Caco-2 (cell line): ENCODE measurements at places on chromosomes 7 and 10.

DNA sequence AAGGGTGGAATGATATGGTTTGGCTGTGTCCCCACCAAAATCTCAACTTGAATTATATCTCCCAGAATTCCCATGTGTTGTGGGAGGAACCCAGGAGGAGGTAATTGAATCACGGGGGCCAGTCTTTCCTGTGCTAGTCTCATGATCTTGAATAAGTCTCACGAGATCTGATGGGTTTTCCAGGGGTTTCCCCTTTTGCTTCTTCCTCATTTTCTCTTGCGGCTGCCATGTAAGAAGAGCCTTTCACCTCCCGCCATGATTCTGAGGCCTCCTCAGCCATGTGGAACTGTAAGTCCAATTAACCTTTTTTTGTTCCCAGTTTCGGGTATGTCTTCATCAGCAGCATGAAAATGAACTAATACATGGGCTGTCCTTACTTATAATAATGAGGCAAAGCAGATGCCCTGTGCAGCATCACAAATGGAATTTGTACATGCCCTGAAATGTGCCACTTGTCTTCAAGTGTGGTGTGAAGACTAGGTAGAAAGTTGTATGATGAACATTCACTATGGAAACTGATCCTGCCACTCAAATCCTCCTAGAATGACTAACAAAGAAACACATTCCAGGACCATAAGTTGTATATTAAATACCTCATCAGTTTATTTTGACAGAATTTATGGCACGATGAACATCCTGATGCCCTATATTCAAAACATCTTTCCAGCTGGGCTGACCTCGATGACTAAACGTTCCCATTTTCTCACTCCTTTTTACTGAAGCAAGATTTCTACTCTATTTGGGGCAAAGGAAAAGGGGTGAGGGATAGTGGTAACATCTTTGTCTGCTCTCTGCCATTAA lies 122.8 kb upstream of the CTTNBP2 start:
- no peak for DNase-seq

- no peak for DNase-seq
These were observed 94.4 kb downstream of the TAX1BP1 start for GRCh38 chr7:27834179-27834921.

GRCh38 chr10:20817116-20817515 lies 80.0 kb downstream of the NEBL start:
- no peak for DNase-seq

- DNase-seq: no peak
These were observed 129.9 kb downstream of the ADCY1 start for GRCh38 chr7:45703911-45704682.

DNA sequence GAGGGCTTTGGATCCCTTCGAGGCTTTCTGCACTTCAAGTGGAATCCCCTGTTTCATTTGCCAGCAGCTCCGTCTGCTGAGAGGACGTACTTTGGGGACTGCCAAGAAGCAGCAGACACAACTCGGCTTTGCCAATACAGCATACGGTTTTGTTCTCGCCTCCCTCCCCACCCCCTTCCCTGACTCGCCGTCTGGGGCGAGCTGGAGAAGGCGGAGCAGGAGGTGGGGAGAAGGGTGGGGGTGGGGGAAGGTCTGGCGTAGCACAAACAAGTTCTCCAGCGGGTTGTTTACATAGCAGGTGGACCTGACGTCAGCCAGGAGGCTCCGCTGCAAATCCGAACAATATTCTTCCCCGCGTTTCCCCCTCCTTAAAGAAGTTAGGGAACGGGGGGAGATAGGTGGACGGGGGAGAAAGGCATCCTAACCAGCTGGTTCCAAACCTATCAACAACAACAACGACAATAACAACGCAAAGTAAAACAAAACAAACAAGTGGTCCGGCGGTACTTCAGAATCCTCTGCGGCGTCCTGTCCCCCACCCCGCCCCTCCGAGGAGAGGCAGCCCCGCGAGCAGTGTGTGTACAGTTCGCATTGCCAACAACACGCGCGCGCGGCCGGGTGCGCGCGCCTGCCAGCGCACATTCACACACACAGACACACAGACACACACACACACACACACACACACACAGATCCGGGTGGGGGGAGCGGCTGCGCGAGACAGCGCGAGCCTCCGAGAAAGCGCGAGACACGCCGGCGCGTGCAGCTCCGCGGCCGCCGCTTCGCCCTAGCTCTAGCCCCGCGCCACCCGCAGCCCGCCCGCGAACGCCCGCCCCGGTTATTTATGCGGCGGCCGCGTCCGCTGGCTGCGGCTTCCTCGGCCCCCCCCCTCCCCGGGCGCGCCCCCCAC lies 167.0 kb upstream of the PPP1R3A start:
- DNase-seq: peak; percentile 26

GRCh38 chr7:107173691-107174406 lies 5.0 kb downstream of the HBP1 start:
- DNase-seq: no peak
